ENCODE measurements at places on chromosomes 4 and X.

DNA sequence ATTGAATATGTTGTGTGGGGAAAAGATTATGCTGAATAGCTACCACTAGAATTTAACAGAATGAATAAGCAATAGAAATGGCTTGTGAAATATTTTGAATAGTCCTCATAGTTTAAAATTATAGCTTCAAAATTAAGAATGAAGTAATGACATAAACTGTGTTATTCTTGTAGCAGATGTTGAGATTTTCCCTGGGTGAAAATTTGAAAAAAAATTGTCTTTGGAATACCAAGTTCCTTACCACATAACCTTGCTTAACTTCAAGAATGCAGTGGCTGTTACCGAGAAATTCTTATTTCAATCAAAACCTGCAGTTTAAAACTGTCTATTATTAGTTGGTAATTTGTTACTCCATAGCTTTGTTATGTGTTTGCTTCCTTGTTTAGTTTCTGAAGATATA, 1268.6 kb downstream of the RAPGEF2 start:
- no peak for DNase-seq

GRCh38 chr4:39025552-39026085, 6.6 kb downstream of the TMEM156 start:
- no peak for DNase-seq

DNA sequence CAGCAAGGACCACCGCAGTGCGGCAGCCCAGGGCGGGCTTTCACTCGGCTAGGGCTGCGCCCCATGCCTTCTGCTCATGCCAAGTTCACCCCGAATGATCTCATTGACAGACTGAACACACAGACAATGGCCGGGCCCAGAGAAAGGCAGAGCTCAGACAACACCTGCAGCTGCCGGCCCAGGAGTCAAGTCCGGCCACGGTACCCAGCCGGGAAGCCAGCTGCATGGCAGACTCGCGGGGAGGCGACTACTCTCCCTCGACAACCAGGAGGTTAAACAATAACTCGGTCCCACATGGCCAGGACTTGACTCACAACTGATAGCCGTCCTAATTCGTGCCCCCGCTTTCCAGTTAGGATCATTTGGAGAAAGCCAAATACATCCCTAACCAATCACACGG, 50.4 kb downstream of the ABLIM2 start:
- DNase-seq, result no peak

DNA sequence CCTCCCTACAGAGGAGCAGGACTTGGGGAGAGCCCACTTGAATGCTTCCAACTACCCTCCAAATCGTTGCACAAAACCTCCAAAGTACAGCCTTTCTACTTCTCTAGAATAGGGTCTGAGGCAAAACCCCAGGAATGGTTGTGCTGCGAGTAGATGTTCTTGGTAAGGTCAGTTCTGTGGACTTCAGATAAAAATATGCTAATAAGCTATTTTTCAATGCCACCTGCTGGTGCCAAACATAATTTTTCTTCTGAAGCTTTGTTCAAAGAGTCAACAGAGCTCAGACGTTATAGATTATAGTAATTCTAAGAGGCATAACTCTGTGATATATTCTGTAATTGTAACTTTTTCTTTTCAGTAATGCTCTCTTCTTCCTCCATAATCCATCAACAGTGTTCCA, 425.7 kb downstream of the GPAT3 start:
- no peak for DNase-seq

DNA sequence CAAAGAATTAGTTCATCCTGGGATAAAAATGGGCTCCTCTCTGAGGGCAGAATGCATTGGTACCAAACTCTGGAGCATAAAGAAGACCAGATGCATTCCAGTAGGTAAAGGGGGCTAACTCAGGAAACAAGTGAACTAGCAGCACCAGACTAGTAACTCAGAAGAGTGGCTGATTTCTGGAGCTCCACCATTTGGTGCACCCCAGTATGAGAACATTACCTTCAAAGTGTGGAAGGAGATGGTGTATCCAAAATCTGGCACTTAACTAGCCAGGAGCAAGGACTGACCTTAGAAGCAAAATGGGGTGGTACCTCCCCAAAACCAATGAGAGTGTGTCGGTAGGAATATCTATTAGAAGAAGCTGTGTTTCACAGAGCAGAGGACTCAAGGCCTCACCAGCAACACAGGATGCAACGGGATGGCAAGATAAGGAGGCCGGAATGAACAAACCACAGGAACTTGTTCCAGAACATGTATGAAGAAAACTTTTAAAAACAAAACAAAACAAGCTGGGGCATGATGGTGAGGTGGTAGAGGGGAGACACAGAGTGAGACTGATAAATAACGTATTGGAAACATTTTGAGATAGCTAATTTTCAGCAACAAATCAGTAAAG, 142.3 kb downstream of the INPP4B start:
- peak; percentile 57 for DNase-seq
